ENCODE measurements at places on chromosomes 4 and X. TPM values are rescaled to one million over a fixed set of nuclear protein-coding genes. Genes with fewer than 3 reads are reported as not detected.

FAM9C gene
- not detected for total RNA-seq

TRPC5OS gene
- total RNA-seq, result not detected

BRS3 gene
- not detected for total RNA-seq

PPP4R3C gene
- not detected for total RNA-seq

TMEM192 gene
- total RNA-seq, result 14.1 TPM

DNA sequence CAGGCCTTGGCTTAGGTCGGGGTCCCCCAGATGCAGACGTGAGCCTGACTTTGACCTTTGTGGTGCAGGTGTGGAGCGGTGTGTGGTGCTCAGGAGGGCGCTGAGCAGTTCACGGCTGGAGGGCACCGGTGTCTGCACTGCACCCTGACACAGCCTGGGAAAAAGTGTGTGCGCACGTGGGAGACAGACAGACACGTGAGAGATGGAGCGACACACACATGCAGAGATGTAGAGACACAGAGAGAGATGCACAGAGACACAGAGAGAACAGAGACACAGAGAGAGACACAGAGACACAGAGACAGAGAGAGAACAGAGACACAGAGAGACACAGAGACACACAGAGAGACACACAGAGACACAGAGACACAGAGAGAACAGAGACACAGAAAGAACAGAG is 6.2 kb upstream of the HTRA3 start:
- no peak for DNase-seq

DNA sequence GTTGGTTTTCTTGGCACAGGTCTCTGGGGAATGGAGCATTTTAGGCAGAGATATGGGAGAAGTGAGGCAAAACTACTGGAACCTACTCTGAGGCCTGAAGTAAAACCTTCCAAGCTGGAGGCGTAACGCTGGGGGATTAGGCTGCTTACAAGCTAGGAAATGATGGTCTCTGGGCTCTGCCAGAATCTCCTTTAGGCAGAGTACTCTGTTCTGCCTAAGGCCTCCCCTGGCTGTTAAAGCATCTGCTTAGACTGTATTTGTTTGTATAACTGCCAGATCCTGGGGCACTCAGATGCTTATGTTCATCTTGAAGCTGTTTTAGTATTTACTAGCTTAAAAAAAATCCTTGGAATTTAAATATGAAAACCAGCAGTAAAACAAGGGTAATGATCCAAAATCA is 822.2 kb downstream of the RPA4 start:
- DNase-seq, result no peak

DNA sequence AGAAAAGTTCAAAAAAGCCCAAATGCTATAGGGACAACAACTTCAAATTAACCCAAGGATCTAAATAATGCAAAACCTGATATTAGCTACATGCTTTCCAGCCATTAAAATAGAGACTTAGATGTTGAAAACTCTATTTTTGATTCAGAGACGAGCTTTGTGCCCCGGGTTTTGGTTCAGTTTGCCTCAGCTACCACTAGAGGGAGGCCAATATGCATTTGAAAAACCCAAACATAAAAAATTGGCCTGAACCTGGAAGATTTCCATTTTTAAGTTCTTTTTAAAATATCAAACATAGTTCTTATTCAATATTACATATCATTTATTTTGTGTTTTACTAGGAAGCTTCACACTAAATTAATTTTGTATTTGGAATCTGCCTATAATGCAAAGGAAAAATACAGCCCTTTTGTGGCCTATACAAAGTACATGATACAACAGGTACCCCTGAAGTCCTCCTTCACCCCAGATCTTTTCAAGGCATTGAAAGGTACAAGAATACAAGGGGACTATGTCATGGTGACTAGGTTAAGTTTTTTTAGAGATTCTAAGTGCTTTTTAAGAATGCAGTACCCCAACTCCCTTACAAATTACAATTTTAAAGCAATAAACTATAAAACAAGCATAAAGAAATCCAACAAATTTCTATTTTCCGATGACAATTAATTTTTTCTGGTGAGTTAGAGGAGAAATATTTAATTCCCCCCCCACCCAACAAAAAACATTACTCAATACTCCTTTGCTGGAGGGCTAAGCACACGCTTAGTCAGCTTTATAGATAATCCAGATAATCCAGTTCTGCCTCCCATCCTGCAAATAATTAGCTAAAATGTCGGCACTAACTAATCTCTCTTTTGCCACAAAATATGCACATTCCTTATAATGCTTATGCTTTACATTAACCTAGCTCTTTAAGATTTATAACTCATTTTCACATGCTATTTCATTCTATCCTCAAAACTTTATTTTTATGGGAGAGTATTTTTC is 97.7 kb upstream of the PTPN13 start:
- DNase-seq, result no peak

GRCh38 chrX:31371956-31372355 is 300.1 kb upstream of the FTHL17 start:
- DNase-seq, result no peak

GRCh38 chrX:132375941-132376340 is 112.9 kb downstream of the MBNL3 start:
- DNase-seq, result no peak

DNA sequence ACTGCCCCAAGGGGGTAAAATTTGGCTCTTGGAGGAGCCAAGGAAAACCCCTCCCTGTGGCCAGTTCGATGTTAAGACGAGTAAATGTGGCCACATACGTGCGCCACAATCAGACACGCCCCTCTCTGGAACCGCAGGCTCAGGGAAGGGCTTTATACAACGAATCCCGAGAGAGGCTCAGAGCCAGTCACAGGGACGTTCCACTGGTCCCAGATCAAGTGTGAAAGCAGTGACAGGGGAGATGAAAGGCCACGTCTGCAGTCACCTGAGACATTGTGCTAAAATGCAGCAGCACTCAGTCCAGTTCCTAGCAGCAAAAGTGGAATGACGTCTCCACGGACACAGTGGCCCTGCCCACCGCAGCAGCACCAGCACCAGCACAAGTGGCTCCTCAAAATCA is 68.0 kb downstream of the ACOX3 start:
- DNase-seq, result no peak

DNA sequence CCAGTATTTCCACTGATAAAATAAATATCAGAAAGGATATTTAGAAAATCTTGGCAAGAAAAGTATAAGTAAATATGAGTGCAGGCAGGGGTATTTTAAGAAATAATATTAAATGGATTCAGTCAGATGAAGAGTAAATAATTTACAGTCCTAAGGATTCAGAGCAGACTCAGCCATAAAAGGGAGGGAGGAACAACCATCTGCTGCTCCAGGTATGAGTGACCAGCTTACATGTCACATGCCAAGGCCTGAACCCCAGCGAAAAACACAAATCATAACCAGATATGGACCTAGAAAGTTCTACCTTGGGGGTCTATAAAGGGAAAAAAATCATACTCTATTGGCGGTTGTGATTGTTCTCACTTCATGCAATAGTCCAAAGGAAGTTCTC is 166.8 kb downstream of the COL4A6 start:
- no peak for DNase-seq

- DNase-seq, result no peak
Observed at GRCh38 chr4:148770377-148770776, 328.2 kb upstream of the NR3C2 start.

DNA sequence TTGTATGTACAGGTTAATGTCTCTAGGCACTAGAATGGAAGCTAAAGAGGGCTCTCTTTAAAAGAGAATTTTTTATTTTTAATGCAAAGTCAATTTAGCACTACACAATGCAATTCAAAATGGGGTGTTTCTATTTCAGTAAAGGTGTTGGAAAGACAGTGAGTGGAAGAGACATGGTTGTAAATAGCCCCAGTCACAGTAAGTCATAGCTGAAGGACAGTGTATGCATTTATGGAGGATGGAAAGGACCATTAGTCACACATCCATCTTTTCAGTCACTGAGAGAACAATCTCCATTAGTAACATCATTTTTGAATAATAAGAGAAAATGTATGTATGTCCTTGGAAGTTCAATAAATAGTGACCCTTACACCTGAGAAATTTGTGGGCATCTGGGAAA is 148.0 kb downstream of the PDHA2 start:
- DNase-seq, result no peak

- no peak for DNase-seq
Observed at GRCh38 chr4:4994312-4995097, 24.8 kb downstream of the CYTL1 start.

DNA sequence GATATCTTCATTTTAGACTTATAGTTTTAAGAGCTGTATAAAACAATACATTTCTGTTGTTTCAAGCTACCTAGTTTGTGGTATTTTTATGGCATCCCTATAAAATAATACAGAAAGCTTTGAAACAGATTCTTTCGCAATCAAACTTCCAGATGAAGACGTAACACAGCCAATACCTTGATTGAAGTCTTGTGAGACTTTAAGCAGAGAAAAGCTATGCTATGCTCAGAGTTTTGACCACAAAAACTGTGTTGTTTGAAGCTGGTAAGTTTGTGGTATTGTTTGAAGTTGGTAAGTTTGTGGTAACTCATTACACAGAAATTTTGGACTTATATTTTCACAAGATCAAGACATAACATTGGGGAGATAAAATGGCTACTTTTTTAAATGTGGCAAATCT is 201.8 kb upstream of the UGT8 start:
- no peak for DNase-seq

- no peak for DNase-seq
Observed at GRCh38 chrX:97026406-97026805, 142.7 kb downstream of the RPA4 start.

DNA sequence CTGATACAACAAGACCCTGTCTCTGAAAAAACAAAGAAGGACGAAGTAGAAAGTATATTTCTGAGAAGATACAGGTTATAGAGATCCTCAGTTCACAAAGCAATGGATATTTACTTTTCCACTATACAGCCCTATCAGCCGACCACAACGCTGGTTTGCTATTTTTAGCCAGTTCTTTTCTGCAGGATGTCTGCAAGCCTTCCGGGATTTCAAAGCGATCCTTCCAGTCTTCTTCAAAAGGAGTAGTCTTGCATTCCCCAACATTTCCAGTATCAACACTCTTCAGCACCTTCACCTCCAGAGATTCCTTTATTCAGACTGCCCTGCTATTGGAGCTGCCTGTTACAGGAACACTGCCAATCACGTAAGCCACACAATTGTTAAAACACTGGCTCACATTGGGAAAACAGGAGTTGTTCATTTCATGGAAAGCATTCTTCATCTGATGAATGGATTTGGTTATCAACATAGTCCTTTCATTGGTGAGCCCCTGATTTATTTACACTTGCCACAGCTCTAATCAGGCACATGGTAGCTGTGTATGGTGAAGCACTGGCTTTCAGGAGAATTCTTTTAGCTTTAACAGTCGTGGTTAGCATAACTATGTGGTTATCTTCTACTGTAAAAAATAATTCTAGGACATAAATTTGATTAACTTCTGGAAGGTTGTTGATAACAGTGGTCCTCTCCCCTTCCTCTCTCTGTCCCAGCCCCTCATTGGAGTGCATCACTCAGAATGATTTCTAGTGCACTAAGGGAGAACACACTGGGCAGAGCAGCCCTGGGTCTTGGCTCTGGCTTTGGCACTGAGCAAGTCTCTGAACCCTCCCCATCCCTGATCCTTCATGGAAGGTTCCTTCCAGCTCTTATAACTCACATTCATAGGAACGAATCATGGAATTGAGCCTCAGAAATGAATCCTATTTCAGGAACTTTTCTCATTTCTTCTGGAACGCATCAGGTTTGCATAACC is 109.9 kb upstream of the SORBS2 start:
- no peak for DNase-seq

- DNase-seq, result no peak
Observed at GRCh38 chrX:97326456-97326855, 442.7 kb downstream of the RPA4 start.

- no peak for DNase-seq
Observed at GRCh38 chrX:48703642-48704481, 7.3 kb downstream of the SUV39H1 start.

DNA sequence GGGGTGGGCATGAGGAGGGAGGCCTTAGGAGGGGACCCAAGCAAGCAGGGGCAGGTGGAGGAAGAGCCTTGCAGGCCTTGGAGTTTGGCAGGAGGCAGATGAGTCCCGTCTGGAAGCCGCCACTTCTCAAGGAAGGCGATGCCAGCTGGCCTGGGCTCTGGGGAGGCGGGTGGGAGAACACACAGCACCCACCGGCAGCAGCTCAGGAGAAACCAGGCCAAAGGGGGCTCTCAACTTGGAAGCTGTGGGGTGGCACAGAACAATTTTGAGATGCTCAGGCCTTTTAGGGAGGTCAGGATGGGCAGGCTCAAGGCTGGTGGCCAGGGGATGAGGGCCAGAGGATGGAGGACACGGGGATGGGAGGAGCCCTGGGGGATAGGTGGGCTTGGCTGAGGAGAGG is 11.6 kb upstream of the DUSP9 start:
- DNase-seq, result no peak

GRCh38 chr4:189374176-189374575 is 566.5 kb upstream of the FRG1 start:
- no peak for DNase-seq

DNA sequence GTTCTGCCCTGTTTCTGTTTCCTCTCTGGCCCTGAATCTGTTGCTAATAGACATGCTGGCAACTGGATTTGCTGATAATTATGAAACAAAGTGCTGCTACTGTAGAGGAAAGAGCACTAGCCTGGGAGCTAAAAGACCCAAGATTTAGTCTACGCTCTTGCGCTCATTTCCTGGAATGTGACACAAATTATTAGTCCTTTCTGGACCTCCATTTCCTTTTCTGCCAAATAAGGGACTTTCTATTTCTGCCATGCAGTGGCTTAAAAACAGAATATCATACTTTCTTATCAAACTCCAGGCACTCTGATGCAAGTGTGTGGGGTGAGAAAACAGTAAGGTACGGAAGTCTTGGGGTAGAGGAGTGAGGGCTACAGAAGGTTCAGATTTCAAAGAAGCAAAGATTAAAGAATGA is 48.3 kb upstream of the GPR174 start:
- DNase-seq, result no peak

GRCh38 chrX:137234651-137235402 is 201.0 kb upstream of the GPR101 start:
- DNase-seq, result no peak

GRCh38 chr4:176824645-176825366 is 32.1 kb upstream of the VEGFC start:
- DNase-seq, result no peak

DNA sequence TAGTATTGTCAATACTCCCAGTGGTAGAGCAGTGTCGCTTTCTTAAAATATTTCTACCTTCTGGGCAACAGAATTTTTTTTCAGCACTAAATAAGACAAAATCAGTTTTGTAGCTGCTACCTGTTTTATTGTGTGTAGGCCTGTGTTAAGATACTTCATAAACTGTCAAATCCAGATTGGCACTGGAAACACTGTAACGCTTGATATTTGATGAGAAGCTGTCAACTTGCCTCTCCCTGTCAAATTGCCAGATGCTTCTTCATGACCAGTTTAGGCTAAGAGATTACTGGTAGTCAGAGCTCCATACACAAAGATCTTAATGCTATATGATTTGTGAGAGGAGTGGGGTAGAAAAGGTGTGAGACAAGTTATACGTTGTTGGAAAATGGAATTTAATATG is 17.3 kb downstream of the TRAM1L1 start:
- no peak for DNase-seq

DNA sequence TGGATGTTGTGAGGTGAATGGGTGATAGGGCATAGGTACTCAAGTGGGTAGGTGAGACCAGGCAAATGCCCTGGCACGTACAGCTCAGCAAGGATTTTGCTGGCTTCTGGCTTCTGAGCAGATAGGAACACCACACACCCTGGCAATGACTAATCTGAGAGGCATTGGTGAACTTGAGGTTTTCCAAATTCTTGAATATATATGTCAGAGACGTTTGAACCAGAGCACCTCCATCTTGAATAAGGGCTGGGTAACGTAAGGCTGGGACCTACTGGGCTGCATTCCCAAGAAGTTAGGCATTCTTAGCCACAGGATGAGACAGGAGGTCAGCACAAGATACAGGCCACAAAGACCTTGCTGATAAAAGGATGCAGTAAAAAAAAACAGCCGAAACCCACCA is 204.5 kb downstream of the NLGN4X start:
- DNase-seq, result no peak

GRCh38 chr4:144351306-144351705 is 210.8 kb upstream of the GYPA start:
- DNase-seq, result no peak
